Stimulated activated naive CD4-positive, alpha-beta T cell (primary cell): ENCODE measurements at places on chromosomes 6 and 20.

GRCh38 chr6:66735106-66735890 lies 1028.3 kb upstream of the EYS start:
- no peak for DNase-seq

DNA sequence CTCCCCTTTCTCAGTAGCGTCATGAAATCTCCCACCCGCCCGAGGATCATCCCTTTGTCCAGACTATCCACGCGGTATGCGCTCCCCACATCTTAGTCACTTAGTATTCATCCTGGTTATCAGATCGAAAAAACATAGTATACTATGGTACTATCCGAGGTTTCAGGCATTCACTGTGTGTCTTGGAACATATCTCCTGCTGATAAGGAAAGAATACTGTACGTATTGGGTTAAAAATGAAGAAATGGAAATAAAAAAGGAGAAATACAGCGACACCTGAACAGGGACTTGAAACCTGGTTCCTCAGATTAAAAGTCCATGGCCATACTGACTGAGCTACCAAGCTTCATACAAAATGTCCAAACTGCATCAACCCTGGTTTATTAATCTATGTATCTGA lies 14.0 kb downstream of the HMGN4 start:
- no peak for DNase-seq

- no peak for DNase-seq
Observed at GRCh38 chr20:25356271-25356933, 34.2 kb downstream of the ABHD12 start.

GRCh38 chr20:8020314-8021079 lies 936 bp upstream of the TMX4 start:
- no peak for DNase-seq

- DNase-seq, result no peak
Observed at GRCh38 chr6:168939041-168939440, 314.6 kb downstream of the THBS2 start.

GRCh38 chr6:4848382-4849068 lies 72.3 kb downstream of the CDYL start:
- DNase-seq, result no peak

- DNase-seq, result no peak
Observed at GRCh38 chr20:23596579-23597250, 9.0 kb downstream of the CST9 start.

DNA sequence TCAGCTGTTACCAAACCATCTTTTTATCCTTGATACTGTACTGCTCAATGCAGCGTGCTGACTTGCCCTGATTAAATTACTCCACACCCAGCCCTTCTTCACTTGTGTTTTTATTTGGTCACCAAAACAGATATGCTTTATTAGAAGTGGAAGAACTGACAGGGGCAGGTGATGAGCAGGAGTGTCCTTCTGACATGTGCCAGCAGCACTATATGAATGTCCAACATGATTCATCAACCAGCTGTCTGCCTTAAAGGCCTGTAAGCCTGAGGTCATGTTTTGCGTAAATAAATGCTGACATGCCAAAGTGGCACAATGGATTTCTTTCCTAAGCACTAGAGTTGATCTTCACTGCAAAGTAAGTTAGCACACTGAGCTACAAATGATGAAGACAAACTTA lies 15.4 kb downstream of the POPDC3 start:
- DNase-seq, result no peak

DNA sequence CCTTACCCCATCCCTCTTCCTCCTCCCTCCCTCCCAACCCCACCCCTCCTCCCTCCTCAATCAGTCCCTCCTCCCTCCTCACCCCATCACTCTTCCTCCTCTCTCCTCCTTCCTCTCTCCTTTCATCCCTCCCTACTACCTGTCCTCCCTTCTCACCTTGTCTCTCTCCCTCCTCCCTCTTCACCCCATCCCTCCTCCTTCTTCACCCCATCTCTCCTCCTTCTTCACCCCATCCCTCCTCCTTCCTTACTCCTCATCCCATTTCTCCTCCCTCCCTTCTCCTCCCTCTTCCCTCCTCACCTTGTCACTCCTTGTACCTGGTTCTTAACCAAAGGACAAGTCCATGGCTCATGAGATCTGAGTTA lies 222.4 kb downstream of the TTLL2 start:
- no peak for DNase-seq

DNA sequence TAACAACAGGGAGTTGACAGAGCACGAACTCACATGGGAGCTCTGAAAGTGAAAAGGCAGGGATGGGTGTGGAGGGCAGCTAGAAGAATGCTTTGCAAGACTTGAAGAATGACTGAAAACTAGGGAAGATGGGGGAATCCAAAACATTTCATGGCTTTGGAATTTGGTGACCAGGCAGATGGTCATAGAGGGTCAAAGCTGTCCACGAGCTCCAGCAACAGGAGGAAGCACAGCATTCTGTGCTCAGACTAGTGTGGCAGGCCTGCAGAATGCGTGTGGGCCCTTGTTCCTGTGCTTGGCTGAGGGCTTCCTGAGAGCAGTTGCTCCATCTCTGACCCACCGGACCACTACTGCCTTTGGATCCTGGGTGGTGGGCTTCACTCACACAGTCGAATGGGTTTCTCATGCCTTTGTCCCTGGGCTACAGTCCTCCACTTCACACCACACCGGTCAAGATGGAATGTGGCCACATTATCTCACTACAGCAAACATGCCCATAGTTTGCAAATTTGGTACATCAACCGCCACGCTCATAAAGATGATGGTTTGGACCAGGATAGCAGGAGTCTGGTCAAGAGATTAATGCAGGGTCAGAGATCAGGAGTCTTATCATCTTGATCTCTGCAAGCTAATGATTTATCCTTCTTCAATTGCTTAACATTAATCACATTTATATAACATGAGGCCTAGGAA lies 100.7 kb downstream of the SGK1 start:
- DNase-seq, result no peak

- DNase-seq, result no peak
Observed at GRCh38 chr20:18688676-18689075, 100.8 kb downstream of the DTD1 start.

DNA sequence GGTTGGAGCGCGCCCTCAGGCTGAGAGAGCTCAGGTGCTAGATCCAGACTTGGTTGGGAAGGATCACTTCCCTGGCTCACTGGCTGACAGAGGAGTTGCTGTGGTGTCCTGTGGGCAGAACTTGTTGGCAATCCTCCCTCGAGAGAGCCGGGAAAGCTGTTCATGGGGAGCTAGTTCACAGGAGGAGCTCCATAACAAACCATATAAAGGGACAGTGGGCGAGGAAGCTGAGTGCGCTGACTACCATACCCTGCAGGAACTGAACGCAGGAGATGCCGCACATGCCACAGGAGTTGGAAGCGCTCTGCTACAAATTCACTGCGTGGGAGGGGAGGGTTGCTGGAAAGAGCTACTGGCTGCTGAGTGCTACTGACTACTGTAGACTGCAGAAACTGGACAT lies 243.2 kb downstream of the OGFRL1 start:
- DNase-seq, result no peak

GRCh38 chr20:63836458-63837344 lies 5.6 kb upstream of the ZBTB46 start:
- DNase-seq, result no peak

DNA sequence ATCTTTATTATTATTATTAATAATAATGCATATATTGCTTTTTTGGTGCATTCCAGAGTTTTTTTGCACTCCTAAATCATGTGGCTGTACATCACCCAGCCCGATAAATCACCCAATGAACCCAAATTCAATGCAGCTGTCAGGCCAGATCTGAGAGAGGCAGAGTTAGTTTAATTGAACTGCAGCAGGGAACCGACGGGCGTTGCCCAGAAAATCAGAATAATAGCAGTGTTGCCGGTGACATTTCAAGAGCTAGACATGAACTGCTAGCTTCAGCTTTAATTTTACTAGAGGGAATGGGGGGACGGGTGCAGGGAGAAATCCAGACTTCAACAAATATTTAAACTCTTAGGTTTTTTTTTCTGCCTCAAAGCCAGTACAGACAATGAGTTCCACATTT lies 135.0 kb downstream of the CLIC5 start:
- DNase-seq, result no peak

- no peak for DNase-seq
Observed at GRCh38 chr20:6066582-6066981, 12.7 kb upstream of the LRRN4 start.

GRCh38 chr20:5675103-5676091 lies 74.8 kb upstream of the SHLD1 start:
- DNase-seq, result no peak

DNA sequence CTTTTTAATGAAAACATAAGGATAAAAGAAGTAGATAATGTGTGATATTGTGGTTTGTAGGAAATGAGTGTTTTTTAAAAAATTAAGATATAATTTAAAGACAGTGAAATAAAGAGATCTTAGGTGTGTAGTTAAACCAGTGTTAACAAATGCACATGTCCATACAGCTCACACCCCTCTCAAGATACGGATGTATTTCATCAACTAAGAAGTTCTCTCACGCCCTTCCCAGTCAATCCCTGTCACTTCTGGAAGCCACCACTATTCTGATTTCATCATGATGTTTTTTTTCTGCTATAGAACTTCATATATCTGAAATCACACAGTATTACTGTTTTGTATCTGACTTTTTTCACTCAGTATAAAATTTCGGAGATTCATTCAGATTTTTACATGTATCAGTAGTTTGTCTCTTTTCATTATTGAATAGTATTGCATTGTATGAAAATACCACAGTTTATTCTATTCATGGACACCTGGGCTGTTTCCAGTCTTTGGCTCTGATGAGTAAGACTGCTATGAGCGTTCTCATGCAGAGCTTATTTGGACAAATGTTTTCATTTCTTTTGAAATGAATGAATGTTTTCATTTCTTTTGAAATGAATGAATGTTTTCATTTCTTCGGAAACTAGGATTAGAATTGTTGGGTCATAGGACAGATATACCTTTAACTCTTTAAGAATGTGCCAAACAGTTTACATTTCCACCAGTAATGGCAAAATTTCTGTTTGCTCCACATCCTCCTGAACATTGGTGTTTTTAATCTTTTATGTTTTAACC lies 49.7 kb upstream of the ELOVL5 start:
- no peak for DNase-seq

DNA sequence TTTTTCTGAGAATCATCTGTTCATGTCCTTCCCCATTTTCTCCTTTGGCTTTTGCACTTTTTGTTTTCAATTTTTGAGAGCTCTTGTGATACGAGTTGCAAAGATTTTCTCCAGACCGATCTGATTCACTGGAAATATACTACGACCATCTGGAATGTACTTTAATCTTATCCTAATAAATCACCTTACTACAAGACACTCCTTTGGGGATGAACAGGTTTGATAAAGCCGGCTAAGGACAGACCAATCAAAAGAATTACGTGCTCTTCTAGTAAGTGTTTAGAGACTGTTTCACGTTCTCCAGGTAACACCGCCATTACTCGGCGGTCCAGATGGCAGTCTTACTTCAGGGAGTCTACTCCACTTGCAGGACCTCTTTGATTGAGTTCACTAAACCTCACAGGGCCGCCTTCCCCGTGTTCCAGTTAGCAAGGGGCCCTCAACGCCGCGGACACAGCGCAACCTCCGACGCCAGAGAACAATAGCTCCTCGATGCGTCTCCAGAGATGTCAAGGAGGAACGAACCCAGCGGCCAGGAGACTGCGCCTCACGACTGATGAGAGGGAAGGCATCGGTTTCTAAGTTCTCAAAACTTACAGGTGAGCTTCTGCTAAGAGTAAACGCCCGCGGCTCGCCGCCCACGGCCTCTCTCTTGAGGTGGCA lies 920 bp upstream of the WTAP start:
- DNase-seq, result no peak
